ENCODE measurements at places on chromosomes 13 and 19.

DNA sequence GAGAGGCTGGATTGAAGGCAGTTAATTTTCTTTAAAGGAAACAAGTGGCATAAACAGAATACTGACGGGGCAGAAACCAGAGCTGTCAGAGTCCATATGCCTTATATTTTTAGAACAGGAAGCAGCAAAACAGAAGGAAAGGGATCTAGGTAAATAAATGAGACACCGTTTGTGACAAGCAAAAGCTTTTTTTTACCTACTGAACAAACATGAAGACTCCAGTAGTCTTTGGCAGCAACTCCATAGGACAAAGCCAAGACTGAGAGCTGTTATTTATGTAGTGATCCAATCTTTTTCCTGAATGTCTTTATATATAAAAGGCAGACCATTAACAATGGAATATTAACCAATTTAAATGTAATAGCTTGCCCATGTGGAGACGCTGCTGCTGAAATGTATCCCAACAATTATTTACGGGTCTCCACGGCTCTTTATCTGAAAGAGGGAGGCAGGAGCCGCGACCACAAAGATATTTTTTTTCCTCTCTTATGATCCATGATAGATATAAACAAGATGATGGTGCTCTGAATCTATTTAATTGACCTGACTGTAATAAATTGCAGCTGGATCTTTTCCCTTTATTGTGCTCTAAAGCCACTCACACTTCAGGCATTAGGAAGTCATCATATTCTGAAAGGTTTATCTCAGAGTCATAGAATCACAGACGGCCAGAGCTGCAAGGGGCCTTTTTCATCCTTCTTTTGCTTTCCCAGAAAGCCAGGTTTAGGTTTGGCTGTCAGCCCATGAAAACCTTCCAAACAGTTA lies 687.8 kb downstream of the EFNB2 start:
- DNase-seq = no peak

DNA sequence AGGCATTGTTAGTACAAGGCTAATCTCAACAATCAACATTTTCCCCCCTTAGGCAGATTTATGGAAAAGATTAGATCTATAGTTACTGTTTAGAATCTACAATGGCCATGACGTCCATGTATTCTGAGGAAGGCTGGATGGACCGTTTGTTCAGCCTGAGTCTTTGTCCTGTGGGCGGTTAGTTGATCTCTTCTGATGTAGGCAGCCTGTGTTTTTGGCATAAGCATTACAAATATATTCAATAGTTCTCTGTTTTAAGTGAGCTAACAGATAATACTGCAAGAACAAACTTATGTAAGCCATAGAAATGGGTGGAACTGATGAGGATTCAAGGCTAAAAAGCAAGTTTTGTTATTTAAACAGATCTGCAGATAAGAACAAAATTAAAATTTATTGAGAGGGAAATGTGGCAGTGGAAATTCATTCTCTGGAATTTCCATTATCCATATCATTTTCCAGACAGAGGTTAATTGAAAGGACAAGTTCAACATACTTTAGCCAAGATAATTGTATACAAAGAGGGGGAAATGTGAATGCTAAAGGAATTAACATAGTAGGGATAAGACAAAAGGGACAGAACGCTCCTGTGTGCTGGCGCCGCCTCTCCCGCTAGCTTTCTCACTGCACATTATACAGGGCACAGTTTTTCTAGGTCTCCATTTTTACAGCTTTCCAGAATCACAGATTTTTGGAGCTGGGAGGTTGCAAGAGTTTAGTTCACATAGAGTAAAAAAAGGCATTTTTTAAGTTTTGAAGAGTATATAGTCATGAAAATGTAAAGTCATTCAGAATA lies 48.6 kb downstream of the FAM124A start:
- DNase-seq = no peak

GRCh38 chr13:46119883-46120614 lies 15.2 kb upstream of the CPB2 start:
- no peak for DNase-seq

- DNase-seq = no peak
These were observed 21.9 kb downstream of the COMP start for GRCh38 chr19:18768997-18769891.

DNA sequence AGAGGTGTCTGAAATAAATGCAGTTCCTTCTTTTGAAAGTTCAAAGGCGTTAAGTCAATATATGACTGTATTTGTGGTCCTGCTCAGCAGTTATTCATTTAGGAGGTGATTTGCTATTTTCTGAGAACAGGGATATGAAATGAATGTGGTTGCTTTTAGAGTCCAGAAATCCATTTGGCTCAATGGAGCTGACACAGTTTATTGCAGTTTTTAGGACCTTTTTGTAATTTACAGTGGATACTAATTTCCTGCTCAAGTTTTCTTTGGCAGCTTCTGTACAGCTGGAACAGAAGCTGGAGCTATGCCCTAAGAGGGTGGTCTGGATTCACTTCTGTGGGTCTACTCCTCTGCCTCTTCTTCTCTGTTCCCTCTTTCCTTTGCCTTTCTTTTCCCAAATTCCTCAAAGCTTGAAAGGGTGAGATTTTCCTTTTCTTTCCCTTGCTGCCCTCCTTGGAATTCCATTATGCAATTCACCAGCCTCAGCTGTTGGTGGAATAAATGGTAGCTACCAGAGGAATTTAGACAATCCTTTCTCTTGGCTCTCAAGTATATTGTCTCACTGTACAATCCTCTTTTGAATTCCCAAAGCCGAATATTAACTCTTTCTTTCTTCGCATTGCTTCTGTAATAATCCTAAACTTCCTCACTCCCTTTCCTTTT lies 39.9 kb downstream of the ITGBL1 start:
- DNase-seq = no peak

DNA sequence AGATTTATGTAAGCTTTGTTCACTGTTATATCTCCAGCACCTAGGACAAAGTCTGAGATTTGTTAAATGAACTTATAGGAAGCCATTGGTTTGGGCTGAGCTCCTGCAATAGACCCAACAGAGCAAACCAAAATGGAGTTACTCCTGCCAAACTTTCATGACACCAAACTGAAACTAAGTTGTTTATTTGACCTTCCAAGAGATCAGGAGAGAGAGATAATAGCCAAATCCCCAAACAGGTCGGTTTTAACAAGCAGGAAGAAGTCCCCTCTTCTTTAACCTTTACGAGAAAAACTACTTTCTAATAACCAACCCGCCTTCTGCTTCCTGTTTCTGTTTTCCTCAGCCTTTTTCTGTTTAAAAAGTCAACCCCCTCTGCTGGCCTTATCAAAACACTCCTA lies 54.9 kb upstream of the ATP12A start:
- DNase-seq = no peak

DNA sequence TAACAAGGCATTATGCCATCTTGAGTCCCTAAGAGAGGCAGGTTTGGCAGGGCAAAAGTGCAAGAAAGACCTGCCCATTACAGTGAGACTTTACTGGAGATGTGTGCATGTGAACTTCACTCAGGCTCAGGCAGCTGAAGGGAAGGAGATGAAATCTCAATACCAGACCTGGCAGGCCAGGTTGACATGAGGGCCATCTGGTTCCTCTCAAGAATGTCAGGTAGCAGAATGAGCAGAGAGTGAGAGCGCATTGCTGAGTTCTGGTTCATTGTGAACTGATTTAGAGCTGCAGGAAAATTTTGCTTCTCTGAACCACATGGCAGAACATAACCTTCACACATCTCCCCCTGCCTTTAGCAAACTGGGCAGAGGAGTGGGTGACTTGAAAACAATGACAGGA lies 406.3 kb downstream of the GPC5 start:
- DNase-seq = no peak

GRCh38 chr13:98576200-98576945 lies 534 bp downstream of the STK24 start:
- no peak for DNase-seq

DNA sequence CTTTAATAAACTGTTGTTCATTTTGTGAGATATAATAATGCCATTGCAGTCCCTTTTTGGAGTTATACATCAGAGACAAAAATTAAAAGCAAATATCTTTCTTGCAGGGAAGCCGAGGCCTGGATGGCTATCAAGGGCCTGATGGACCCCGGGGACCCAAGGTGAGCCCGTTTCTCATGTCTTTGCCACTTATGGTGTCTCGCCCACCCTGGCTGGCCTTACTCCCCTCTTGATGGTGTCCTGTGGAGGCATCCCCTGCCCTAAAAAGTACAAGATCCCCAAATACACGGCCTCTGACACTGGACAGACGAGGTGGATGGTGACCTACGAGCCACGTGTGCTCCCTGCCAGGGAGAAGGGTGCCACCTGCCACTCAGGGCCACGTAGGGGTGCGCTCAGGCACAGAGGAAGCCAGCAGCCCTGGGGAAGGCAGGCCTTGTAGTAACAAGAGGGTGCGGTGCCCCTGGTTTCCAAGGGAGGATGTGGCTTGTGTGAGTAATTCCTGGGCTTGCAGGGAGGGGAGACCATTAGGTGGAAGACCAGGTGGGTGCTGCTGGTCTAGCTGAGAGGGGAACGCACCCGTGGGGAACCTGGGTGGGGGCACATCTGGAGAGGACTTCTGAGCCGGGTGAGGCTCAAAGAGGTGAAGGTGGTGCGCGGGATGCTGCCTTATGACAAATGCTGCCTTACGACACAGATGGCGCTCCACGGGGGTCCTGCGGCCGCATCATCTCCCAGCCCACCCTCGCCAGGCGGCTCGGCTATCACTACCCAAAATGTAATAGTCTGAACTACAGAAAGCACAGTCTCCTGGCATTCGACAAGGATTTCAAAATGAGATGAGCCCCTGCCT lies 115.6 kb downstream of the RAB20 start:
- no peak for DNase-seq

DNA sequence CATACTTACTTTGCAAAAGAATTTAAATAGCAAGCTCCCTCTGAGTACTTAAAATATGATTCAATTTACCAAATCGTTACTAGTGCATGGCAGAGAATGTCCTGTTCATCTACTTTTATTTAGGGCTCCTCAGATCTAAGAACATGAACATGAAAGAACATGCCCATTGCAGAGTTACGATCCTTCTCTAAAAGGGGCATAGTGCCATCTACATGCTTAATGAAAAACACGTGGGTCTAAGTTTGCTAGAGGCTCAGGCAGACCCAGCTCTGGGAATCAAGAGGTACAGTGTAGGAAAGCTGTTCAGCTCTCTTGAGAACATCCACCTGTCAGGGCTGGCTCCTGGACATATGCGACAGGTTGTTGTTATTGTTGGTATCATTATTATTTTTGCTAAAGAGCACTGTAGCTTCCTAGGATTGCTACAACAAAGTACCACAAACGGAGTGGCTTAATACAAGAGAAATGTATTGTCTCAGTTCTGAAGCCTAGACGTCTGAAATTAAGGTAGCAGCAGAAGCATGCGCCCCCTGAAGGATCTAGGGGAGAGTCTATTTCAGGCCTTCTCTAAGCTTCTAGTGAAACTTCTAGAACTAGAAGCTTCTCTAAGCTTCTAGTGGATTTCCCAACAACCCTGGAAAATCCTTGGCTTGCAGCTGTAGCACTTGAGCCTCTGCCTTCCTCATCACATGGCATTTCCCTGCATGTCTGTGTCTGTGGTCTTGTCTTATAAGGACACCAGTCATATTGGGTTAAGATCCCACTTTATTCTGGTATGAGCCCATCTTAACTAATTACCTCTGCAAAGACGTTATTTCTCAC lies 133.9 kb downstream of the DCT start:
- no peak for DNase-seq

GRCh38 chr13:103803349-103803748 lies 737.1 kb upstream of the SLC10A2 start:
- DNase-seq = no peak

- DNase-seq = no peak
These were observed 426.1 kb downstream of the EFNB2 start for GRCh38 chr13:106109391-106109791.

- DNase-seq = no peak
These were observed 9.6 kb downstream of the RAB11B start for GRCh38 chr19:8399681-8400188.

GRCh38 chr19:9622531-9622930 lies 1.5 kb upstream of the ZNF561 start:
- no peak for DNase-seq

DNA sequence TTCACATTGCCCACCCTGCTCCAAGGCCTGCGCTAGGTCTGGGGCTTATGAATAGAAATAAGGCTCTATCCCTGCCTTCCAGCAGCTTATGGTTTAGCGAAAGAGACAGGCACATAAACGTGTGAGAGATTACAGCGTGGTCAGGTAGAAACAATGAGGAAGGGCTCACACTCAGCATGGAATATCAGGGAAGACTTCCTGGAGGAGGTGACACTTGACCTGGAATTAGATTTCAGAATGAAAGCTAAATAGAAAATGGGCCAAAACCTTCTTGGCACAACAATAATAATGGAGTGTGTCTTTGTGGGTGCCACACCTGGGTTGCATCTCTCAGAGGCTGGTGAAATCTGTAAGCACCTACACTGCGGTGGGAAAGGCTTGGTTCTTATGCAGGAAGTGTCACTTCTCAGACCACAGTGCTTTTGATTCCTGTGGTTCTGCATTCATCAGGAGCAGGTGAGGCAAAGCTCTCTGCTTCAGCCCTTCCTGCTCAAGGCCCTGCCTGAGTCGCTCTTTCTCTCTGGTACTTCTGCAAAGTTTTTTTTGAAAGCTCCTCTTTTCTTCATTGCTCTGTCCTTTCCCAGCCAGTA lies 430.3 kb downstream of the ZNF536 start:
- no peak for DNase-seq

- DNase-seq = no peak
These were observed 240.3 kb downstream of the SPRY2 start for GRCh38 chr13:80100636-80101035.

GRCh38 chr13:48210178-48210577 lies 22.8 kb upstream of the ITM2B start:
- no peak for DNase-seq

GRCh38 chr13:68428292-68428691 lies 1198.2 kb upstream of the PCDH9 start:
- no peak for DNase-seq

GRCh38 chr13:108508263-108508662 lies 121.1 kb upstream of the MYO16 start:
- no peak for DNase-seq

GRCh38 chr13:112556600-112556999 lies 31.4 kb downstream of the TUBGCP3 start:
- DNase-seq = no peak
